ENCODE measurements at places on chromosomes 13 and 19.

GRCh38 chr13:77595166-77595810 lies 59.8 kb downstream of the SCEL start:
- no peak for DNase-seq

DNA sequence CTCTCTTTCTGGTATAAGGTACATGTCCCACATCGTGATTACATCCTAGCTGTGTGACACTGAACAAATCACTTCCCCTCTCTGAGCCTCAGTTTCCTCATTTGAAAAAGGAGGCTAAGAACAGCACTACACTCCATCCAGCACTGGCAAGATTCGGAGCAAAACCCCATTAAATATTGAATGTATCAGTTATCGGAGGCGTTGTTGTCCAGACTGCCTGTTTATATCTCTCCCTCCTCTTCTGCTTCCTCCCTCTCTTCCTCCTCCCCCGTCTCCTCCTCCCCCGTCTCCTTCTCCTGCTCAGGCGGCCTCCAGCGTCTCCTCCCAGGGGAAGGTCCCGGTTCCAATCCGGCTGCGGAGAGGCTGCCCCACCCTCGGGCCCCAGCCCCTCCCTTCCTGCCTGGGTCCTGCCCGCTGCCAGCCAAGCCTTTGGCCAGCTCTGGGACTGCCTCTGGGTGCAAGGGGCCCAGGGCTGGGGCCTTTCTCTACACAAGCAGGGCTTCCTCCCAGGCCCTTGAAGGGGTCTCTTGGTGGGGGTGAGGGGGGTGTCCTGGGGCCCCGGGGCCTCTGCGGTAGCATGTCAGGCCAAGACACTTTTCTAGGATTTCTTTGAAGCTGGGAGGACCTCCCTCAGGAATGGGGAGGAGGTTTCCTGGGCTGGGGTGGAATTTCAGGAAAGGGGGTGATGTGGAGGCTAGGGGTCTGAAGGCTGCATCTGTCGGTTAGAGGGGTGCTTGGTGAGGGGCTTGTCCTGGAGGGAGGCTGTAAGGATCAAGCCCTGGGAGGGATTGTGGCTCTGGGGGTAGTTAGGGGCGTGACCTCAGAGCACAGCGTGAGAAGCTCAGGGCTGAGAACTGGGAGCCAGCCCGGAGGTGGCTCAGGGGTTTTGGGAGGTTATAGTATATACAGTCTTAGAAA lies 1.9 kb downstream of the RRAS start:
- DNase-seq: no peak

DNA sequence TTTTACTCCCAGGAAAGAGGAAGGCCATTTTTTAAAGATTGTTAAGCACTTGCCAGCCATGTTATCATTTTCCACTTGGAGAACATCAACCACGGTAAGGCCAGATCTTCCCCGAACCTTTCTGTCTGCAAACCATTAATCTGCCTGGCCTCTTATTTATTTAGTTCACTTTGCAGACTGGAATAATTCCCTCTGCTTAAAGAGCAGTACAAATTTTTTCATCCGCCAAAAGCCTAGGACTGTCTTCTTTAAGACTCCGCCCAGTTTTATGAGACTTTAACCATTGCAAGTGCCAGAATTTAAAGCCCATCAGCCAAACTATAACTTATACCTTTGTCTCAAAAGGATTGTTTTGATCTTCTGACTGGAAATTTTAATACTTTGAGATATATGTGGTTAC lies 426.3 kb downstream of the KCTD12 start:
- DNase-seq: no peak

- DNase-seq: no peak
Observed at GRCh38 chr13:31442571-31442970, 242.8 kb downstream of the B3GLCT start.

- no peak for DNase-seq
Observed at GRCh38 chr13:40192452-40192851, 474.0 kb downstream of the FOXO1 start.

DNA sequence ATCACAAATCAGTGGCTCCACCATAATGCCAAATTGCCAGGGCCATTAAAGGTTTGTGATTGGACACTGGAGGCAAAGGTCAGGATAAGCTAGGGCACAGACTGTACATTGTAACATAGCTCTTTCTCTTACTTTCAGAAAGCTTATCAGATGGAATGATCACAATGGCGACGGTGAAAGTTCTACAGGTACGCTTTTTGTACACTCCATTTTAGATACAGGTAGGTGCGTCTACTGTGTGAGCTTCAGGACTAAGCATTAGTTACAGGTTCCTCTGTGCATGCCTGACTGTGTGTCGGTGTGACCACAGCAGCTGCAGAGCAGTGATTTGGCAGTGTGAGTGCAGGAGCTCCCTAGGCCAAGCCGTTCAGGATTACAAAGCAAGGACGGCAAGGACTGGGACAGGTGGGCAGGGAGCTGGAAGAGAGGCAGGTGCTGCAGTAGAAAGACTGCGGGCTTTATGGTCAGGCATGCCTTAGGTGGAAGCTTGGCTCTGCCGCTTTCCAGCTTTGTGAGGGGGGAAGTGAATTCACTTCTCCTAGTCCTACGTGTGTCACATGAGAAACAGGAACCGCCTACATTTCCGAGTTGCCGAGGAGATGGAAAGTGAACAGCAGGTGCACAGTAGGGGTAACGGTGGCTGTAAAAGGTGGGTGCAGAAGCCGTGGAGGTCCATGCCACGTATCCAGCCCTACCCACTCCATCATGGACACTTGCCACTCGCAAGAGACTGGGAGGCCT lies 49.6 kb downstream of the MRPL57 start:
- DNase-seq: no peak

DNA sequence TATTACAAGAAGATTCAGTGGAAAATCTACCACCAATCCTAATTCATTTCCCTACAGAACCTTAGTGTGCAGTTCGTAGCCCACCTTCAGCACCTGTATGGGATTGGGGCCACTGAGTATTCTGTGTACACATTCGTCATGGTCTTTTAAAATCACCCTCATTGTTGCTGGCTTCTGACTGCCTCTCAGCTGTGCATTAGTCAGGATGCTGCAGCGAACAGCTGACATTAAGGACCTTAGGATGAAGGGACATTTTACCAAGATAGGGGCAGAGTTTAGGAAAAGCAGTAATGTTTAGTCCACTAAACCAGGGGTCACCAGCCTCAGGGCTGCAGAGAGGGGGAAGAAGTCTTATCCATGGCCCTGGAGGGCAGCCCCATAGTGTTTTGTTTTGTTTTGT lies 176.5 kb downstream of the COL4A1 start:
- no peak for DNase-seq
